ENCODE measurements at places on chromosomes 1 and 21.

DNA sequence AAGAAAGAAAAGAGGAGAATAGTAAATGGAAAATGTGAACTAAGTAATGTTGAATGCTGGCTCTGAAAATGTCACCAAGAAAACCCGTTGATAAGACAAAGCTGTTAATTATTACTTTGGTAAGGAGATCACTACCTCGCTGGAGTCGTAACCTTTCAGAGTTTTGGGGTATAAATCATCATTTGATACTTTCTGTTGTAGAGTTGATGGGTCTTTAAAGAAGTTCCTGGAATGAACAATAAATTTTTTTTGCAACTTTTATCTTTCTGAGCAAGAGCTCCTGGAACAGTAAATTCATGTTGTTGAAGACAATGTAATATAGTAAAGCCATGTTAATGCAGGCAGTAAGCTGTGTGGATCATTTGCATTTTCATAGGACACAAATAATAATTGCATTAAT, 46.2 kb downstream of the MAN1A2 start:
- DNase-seq = no peak

DNA sequence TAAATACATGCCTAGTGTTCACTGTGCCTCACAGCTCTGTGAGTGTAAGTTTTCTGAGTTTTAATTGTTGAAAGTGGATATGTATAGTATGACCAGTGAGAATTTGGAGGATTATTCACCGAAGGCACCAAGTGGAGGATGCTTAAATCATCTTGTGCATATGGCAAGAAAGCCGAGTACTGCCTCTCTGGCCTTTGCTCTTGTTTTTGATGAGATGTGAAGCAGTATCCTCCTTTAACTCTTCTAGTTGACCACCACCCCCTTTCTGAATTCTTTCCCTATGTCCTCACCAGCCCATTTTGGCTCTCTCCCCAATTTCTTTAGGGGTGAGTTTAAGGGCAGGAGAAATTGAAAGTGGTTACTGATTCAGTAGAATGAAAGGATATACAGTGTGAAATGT, 130.4 kb downstream of the SYT2 start:
- no peak for DNase-seq

DNA sequence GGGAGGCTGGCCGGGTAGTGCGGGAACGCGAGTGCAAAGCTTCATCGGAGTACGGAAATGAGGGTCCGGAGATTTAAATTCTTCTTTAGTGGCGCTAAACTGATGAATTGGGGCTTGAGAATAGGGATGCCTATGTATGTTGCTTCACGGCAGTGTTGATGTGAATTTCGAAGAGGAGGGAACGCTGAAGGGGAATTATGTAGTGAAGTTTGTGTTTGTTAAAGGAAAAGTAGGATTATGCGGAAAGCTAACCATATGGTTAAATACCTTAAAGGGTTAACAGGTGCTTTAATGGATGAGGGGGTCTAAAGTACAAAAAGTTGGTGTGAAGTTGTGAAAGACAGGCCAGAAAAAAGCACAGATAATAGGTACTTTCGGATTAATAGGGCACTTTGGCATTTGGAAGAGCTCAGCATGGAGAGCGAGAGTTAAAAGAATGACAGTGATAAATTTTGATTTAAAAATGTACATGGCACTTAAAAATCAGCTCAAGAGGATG, 1.4 kb downstream of the HS2ST1 start:
- DNase-seq = no peak

DNA sequence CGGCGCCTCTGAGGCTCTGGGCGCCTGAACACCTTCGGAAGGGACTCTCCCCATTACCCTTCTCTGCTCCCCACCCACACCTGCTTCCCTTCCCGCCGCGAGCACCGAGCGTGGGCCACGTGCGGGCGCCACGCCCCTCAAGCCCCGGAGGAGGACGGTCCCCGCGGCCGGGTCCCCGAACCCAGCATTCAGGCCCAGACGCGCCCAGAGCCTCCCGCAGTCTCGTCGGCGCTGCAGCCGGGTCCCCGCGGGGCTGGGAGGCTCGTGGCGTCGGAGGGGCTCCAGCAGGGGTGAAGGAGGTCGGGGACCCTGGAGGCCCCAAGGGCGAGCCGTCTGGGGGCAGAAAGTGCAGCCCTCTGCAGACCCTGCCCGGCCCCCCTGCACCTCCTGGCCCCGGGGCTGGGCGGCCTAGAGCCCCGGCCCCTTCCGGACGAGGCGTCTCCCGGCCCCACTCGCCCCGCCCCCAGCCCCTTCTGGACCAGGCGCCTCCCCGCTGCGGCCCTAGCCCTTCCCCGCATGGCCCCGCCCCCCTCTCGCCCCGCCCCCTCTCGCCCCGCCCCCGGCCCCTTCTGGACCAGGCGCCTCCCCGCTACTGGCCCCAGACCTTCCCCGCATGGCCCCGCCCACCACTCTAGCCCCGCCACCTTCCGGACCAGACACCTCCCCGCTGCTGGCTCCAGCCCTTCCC, 378 bp upstream of the SMIM1 start:
- DNase-seq = peak; percentile 51

DNA sequence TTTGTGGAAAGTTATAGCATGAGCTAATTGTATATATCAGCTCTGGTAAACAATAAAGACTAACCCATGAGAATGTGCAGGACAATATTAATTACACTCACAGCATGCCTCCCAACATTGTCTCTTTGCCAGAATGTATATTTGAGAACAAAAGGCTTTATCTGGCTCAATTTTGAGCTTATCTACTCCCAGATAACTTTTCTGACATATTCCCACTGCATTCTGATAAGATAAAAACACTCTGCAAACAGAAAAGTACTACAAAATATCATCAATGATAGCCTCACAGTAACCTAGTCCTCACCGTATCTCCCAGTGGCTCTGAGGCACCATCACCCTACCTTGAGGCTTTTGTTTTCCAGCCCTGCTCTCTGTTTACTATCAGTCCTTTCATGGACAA, 188.6 kb downstream of the SLC35F3 start:
- no peak for DNase-seq

Data from KBM-7 (cell line).